ENCODE measurements at places on chromosomes 7 and 10.
A peak's percentile ranks its signal among the peaks of the same experiment; 100 is the strongest.

DNA sequence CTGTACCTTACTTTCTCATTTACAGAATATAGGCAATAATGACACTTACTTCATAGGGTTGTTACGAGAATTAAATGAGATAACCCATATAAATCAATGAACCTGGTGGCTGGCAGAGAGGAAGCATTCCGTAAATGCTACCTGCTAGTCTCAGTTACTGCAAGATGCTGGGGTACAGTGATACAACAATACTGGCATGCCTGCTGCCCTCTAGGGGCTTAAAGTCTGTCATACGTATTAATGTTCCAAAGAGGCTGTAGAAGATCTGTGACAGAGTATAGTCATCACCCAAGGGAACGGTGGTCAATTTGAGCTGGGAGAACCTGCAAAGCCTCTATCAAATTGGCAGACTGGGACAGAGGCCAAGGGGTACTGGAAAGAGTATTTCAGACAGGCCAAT lies 421.5 kb downstream of the GPAM start:
- no peak for DNase-seq

GRCh38 chr10:62839590-62839989 lies 23.4 kb upstream of the EGR2 start:
- no peak for DNase-seq

DNA sequence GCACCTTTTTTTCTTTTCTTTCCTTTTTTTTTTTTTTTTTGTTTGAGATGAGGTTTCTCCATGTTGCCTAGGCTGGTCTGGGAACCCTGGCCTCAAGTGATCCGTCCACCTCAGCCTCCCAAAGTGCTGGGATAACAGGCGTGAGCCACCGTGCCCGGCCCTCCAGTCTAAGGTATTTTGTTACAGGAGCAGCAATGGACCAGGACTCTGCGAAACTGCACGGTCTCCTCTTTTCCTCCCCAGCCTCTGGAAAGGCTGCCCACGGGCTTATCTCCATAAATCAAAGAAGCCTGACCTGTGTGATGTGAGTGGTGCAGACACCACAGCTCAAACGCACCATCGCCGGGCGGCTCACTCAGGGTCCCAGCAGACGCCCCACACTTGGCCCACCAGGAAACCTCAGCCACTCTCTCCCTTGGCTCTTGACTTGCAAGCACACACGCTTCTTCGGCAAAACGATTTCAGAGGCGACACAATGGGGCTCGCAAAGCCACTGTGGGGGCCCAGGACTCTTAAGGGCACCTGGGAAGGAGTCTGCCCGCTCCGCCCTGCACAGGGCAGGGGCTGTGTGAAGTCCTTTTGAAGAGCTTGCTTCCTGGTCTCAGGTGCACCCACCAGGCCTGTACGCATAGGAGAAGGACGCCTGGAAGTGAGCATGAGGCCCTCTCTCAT lies 20.6 kb downstream of the WDR86 start:
- DNase-seq, result no peak

DNA sequence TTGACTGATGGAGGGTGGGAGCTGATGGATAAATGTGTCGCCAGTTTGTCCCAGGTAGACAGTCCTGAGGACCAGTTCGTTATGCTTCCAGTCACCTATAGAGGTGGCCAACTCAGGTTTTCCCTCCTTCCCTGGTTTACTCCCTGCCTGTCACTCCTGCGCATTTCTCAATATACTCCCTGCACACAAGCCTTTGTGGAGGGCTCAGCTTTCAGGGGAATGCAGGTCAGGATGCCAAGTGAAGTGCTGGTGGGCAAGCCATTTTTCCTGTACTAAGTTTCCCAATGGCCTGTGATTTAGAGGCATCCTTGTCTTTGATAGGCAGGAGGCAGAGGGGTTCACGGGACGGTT lies 473.5 kb upstream of the ZMIZ1 start:
- no peak for DNase-seq

- peak; percentile 31 for DNase-seq
These were observed 36.6 kb downstream of the CNNM1 start for GRCh38 chr10:99365736-99366135.

GRCh38 chr10:114869520-114869892 lies 47.9 kb downstream of the FHIP2A start:
- DNase-seq, result peak; percentile 57

GRCh38 chr7:12907774-12908173 lies 220.3 kb downstream of the ARL4A start:
- no peak for DNase-seq

DNA sequence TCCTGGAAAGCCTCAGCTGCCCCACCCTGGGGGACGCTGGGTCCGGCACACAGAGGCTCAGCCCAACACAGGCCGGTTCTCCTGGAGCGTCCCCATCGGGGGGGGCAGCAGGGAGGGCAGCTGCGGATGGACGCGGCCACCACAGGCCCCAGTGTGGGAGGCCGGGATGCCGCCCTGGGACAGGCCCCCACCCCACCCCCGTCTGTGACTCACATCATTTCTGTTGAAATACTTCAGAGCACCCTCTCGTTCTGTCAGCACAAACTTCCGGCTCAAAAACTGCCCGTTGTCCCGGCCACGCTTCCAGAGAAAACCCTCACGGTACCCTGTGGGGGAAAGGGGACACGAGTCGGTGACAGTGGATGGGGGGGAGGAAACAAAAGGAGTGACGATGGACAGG lies 28.5 kb downstream of the GET4 start:
- DNase-seq, result peak; percentile 42

DNA sequence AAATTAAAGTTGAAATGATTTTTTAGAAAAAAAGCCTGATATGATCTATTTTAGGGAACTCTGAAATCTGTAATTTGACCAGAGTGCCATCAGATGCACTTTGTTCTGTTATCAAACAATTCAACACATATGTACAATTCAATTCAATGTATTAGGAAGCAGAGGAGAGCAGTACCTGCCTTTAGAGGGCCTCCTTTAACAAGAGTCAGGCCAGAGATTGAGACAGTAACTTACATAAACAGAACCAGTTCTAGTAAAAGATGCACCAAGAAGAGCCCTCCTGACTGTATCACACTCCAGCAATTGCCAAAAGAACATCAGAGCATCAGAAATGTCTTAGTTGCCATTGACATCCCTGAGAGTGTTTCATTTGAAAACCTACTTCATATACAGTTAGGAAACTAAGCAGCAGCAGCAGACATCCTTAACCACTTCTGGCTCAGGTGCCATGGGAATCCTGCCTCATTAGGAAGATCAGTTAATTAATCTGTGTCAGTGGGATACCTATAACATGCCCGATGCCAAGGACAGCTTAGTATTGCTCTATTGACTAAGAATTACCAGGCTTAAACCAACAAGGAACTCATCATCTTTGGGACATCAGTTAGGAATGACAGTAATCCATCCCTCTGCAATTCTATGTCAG lies 1222.6 kb upstream of the LRRN3 start:
- no peak for DNase-seq

DNA sequence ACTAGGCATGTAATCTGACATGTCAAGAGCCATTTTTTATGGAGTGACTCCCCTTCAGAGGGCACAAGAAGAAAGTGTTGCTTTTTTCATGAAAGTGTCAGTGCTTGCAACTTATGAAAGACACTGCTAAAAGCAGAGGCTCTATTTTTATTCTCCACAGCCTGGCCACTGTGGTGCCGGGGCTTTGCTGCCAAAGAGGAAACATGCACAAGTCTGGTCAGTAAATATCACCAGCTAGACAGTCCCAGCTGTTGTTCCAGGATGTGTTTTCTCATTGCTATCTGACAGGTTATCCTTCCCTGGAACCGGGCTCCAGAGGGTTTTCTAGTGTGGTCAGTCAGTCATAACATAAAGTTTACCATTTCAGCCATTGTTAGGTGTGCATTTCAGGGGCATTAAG lies 180.7 kb upstream of the PITRM1 start:
- DNase-seq, result no peak

DNA sequence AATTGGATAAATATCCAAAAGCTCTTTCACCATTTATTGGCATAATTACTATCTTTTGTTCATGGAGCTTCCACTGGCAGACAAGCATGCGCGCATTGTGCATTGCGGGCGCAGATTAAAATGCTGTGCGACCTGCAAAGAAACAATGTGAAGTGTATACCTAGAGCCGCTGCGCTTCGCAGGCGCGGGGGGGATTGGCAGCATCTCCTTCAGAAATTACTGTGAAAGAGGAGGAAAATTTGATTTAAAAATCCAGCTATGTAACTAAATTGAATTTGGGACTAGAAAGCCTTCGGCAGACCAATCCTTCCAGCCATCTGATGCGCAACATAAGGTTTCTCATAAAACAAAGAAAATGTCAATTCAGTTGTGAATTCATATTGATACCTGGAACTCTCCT lies 10.3 kb upstream of the NPM3 start:
- no peak for DNase-seq

GRCh38 chr7:112212571-112212970 lies 6.1 kb downstream of the ZNF277 start:
- no peak for DNase-seq

- DNase-seq, result no peak
These were observed 117.4 kb downstream of the VIPR2 start for GRCh38 chr7:159027056-159027788.

GRCh38 chr7:101669307-101669706 lies 40.2 kb upstream of the MYL10 start:
- DNase-seq, result no peak

DNA sequence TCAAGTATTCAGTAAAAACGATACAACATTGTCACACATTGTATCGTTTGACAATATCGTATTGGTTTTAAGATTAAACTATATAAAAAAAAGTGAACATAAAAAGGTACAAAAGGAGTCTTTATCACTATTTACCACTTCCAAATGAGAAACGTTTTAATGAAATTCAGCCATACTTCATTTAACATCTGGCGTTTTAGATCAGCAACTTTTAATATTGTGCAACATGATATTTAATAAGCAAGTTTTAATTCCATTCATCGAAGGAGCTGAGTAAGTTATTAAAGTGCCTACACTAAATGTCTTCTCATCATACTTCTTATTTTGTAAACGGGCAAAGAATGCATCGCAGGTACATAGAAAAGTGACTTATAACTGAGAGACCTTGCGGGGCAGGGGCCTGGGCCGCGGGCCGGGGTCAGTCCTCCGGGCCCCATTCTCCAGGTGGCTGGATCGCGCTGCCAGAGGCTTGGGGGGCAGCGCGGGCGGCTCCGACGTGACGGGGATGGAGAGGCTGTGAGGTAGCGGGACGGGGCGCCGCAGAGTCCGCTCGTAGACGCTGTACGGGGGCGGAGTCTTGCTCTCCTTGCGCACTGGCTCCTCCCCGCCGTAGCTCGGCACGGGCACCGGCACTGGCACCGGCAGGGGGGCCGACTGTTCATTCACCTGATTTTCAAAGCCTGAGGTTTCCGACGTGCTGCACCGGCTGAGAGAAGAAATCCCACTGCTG lies 165.8 kb upstream of the IMMP2L start:
- no peak for DNase-seq

DNA sequence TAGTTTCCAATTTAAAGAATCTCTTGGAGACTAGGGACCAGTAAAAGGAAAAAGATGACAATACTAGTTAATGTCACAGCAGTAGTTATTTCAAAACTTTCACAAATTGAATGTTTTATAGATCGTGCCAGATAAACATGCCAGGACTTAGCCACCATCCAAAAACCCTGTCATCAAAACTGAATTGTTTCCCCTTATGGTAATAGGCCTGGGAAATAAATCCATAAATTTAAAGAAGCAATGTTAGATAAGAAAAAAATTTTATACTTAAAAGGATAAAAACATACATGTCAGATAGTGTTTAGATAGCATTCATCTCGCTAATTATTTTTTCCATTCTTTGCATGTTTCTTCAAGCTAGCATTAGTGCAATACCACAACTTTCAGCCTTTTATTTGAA lies 71.2 kb downstream of the SUGCT start:
- no peak for DNase-seq

DNA sequence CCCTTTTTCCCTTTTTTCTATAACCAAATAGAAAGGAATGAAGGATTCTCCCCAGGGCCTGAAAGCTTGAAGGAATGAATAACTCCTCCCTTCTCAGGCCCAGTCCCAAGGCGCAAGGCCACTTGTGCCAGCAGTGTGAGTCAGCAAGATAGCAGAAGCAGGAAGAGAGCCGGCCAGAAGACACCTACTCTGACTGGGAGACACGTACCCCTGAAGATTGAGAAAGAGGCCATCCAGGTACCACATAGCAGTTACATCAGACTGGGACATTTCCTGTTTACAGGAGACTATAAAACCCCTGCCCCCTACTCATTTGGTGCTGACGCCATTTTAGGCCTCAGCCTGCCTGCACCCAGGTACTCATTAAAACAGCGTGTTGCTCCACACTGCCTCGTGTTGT lies 65.5 kb downstream of the LRRC17 start:
- peak; percentile 31 for DNase-seq

GRCh38 chr10:84562592-84562991 lies 234.2 kb downstream of the CCSER2 start:
- no peak for DNase-seq

DNA sequence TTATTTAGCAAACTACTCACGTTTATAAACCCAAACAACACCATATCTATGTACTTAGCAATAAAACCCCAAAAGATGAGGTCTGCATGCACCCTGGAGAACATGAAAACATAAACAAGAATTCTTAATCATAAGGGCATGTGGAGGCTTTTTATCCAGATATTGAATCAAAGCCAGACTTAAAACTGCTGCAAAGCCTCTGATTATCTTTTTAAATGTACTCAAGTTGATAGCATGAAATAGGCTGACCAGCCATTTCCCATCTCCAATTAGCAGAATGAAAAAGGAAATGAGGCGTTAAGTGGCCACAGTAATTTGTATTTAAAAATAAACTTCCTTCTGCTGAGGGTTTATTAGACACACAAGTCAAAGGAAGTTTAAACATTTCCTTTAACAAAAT lies 48.3 kb downstream of the ITIH5 start:
- DNase-seq, result no peak

- peak; percentile 46 for DNase-seq
These were observed 174.8 kb downstream of the DKK1 start for GRCh38 chr10:52488606-52489485.

- DNase-seq, result no peak
These were observed 122.3 kb downstream of the SH3PXD2A start for GRCh38 chr10:103733045-103733419.

DNA sequence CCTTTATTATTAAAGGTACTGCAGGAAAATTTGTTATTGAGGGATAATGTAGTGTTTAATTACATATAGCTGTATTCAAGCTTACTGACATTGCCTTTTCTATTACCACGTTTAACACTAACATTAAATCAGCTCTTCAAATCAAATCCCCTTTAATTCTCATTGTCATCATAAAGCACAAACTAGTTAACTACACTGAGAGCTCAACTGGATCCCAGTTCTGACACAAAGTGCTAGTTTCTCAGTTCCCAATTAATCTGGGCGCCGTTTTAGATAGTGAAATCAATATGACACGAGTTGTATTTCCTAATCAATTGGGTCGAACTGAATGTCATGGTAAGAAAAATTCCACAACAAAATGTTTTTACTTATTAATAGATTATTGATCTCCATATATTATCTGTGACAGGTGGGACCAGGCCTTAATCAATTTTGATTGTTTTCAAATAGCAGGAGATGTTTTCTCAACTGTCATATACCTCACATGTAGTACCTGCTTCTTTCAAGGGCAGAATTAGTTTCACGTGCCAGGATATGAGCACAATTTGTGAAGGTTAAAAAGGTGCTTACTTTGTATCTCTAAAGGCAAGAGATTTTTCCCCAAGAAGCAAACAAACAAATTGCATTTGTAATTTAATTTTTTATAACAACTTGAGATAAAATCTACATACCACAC lies 71.0 kb downstream of the AASS start:
- DNase-seq, result no peak

GRCh38 chr7:68247571-68247970 lies 1250.9 kb downstream of the TYW1 start:
- no peak for DNase-seq
